Esophagus squamous epithelium (tissue), 5 donors: ENCODE measurements at places on chromosomes 7 and 10.

GRCh38 chr7:75879771-75880184 is 944 bp downstream of the RHBDD2 start:
- no peak for DNase-seq

DNA sequence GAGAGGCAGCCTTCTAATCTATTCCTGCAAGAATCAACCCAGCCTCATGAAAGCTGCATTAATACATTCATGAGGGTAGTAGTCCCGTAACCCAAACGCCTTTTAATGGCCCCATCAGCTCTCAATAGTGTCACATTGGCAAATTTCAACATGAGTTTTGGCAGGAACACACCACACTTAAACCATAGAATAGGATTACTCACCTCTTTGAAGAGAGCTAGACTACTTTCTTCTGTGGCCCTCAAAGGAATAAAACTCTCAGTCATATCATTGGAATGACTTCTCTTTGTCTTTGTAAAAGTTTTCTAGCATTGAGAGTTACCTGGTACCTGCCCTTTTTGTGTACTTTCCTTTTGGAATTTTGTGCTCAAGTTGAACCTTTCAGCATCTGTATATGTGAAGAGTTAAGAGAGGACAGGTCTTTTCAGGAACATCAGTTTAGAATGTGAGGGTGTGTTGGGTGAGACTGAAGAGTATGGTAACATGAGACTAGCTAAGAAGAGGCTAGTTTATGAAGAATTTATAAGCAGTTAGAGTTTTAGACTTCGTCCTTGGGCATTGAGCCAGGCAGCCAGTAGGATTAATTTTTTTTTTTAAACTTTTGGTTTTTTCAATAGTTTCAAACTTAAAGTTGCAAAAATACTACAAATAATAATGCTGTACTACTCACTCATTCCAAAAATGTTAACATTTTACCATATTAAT is 92.6 kb downstream of the MLLT10 start:
- no peak for DNase-seq

GRCh38 chr10:42476101-42476500 is 162.3 kb downstream of the ZNF33B start:
- DNase-seq: no peak

DNA sequence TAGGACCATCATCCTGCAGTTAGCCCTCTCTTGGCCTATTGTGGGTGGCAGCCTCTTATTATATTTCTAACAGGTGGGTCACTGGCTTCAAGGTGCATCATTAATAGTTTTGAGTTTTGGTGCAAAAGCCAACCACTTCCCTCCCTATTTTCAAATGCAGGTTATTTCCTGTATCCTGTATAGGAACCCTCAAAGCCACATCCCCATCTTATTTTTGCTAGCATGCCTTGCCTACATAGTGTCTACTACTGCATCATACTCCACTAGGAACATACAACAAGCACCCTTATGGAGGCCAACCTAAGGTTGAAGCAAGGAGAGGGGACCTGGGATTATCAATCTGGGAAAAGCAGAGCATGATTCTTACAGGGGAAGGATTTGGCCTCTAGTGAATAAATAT is 264.4 kb downstream of the BBS9 start:
- no peak for DNase-seq

- DNase-seq: no peak
Observed at GRCh38 chr10:8498881-8499280, 444.4 kb downstream of the GATA3 start.

- no peak for DNase-seq
Observed at GRCh38 chr7:121558288-121558687, 162.2 kb upstream of the FAM3C start.

DNA sequence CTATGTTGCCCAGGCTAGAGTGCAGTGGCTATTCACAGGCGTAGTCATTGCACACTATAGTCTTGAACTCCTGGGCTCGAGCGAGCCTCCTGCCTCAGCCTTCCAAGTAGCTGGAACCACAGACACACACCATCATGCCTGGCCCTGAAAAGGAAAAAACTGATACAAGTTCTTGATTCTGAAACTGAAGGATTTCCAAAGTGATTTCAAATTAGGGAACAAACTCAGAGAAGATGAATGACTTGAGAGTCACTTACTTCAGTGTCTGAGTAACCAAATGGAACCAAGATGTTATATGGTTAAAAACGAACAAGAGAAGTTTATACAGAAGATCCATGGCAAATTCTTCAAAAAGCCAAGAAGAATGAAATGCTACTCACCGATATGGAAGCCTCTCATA is 14.4 kb downstream of the CWF19L1 start:
- DNase-seq: no peak

- DNase-seq: no peak
Observed at GRCh38 chr7:2603044-2603965, 28.5 kb upstream of the TTYH3 start.

- no peak for DNase-seq
Observed at GRCh38 chr10:4270116-4270515, 485.1 kb upstream of the KLF6 start.

DNA sequence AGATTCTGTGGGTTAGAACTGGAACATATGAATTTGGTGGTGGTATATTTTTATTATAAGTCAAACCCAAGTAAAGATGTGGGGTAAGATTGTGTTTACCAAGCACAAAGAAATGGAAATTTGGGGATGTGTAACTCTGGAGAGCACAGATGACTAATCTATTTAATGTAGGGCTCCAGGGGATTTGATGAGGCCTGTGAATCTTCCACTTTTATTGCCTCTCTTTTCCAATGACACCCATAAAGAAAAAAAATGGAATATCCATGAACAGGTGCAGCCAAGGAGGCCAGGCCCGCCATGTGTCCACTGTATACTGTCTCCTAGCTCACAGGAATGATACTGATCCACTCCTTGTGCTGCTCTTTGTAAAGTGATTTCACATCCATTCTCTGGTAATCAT is 2.8 kb downstream of the SRGN start:
- no peak for DNase-seq

GRCh38 chr10:106179430-106179829 is 985.1 kb downstream of the SORCS1 start:
- no peak for DNase-seq

DNA sequence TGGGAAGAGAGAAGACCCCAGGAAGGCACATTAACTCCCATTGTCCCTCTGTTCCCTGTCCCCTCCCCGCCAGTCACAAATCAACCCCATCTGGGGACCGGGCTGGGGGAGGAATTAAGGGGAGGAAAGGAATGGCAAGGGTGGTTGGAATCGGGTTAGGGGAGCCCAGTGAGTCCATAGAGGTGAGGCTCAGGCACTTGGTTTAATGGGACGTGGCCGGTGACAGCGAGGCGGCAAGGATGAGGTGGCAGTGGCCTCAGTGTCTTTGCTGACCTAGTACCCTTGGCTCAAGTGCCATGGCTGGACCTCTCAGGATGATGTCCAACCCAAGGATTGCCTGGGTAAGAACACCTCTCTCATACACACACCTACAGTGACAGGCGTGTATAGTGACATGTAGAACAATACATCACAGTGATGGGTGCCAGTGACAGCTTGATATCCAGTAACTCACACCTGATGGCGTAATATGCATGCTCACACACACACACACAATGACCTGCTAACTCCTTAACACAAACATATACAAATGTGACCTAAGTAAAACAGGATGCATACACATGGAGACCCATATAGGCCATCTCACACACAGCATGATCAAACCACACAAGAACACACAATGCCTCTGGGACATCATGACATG is 12.3 kb downstream of the KCNIP2 start:
- no peak for DNase-seq

GRCh38 chr10:13067431-13067830 is 32.5 kb upstream of the OPTN start:
- DNase-seq: no peak

DNA sequence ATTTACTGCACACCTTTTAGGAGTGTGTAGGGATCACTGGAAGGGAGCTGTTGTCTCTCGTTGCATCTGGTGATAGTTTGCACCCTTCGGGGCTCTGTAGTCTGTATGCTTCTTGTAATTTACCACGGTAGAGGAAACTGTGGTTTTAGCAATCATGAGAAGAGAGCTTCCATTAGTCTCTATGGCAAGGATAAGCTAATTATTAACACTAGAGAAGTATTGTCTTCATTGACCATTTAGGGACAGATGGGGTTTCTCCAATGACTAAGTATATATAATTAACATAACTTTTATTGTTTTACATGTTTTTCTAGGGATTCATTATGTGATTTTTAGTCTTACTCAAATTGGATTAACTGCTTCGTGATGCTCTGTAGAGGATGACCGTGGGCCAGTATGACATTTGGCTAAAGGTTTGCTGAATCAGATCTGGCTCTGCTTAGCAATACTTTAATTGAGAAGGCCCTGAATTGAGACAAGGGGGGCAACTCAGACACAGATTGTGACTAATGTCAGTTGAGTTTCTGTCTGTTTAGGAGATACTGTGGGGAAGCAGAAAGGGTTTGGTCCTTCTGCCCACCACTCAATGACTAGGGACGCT is 8.7 kb downstream of the SLC18A2 start:
- no peak for DNase-seq

- no peak for DNase-seq
Observed at GRCh38 chr10:129934196-129934925, 29.7 kb downstream of the EBF3 start.

- no peak for DNase-seq
Observed at GRCh38 chr10:106252541-106252940, 912.0 kb downstream of the SORCS1 start.

DNA sequence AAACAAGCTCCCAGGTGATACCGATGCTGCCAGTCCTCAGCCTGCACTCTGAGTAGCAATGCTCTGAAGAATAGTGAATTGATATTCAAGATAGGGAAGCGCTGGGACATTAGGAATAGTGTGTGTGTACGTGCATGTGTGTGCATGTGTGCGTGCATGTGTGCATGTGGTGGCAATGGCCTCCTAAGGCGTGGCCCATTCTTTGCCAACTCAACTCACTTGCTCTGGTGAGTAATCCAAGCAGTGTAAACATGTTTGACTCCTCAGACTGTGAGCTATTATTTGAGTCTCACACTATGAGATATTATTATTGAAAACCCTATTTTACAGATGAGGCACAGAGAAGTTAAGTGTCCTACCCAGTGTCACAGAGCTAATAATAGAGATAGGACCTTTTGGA is 186.6 kb downstream of the RAB11FIP2 start:
- no peak for DNase-seq

GRCh38 chr10:306007-306674 is 170.9 kb downstream of the ZMYND11 start:
- no peak for DNase-seq

DNA sequence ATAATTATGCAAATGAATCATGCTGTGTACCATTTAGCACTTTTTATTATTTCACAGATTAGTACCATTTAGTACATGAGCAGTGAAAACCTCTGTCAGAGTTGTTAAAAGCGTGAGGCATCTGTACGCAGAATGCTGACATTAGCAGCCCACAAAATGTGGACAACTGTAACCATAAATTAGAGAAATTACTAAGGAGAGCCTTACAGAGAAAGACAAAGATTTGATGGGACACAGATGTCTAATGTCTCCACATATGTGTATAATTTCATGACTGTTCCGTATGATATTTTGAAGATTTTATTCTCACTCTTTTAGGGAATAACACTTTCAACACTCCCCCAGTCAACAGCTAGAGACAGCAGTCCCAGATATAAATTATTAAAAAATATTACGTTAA is 414.0 kb upstream of the ANKRD30A start:
- no peak for DNase-seq

DNA sequence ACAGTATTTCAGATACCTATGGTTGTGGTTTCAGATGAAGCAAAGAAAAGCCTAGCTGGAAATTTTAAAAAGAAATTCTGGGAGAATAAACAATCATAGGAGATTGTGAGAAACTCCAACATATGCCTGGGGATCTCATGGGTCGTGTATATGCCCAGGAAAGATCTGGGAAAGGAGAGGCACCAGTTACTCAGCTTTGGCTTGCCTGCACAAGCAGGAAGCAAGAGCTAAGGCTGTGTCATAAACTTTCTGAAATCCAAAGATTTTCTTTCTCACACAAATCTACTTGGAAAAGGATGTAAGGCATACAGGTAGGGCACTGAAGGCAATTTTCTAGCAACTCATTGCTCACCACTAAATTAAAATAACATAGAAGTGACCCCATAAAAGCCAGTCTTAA is 373.6 kb downstream of the CDC14C start:
- DNase-seq: no peak

DNA sequence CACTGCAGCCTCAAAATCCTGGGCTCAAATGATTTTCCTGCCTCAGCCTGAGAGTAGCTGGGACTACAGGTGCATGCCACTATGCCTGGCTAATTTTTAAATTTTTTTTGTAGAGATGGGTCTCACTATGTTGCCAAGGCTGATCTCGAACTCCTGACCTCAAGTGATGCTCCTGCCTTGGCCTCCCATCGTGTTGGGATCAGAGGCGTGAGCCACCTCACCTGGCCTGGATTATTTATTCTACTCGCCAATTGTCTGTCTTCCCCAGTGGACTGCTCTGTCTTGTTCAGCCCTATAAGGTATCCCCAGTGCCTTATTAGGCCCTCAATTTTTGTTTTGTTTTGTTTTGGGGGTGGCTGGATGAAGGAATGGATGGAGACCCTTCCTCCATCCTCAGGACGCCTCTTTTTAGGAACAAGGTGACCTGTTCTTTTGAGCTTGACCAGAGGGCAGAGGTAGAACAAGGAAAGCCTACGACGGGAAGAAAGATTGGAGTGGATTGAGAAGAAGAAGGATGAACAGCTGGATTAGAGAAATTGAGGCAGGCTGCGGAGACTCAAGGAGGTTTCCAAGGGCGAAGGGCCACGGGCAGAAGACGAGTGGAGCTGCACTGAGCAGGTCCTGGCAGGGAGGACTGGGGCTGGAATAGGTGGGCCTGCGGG is 541 bp upstream of the DENND10 start:
- DNase-seq: no peak

GRCh38 chr10:27490807-27491206 is 13.3 kb upstream of the RAB18 start:
- no peak for DNase-seq

DNA sequence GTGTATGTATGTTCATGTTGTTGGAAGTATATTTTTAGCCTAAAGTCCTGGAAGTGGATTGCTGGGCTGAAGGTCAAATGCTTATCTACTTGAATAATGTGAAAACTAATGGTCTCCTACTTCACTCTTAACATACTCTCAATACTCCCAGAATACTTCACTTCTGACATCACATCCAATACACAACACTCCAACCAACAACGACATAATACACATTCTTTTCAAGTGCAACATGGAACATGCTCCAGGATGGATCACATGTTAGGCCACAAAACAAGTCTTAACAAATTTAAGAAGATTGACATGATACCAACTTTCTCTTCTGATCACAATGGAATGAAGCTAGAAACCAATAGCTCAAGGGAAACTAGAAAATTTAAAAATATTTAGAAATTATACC is 126.9 kb upstream of the ADCY1 start:
- DNase-seq: no peak

GRCh38 chr10:49700997-49701396 is 21.5 kb downstream of the C10orf53 start:
- no peak for DNase-seq

- no peak for DNase-seq
Observed at GRCh38 chr10:101354328-101355071, 535 bp downstream of the BTRC start.

GRCh38 chr10:116671274-116671926 is 50.6 kb downstream of the PNLIPRP2 start:
- no peak for DNase-seq

GRCh38 chr10:78336402-78336791 is 302.7 kb downstream of the RPS24 start:
- DNase-seq: no peak

- no peak for DNase-seq
Observed at GRCh38 chr7:2616387-2617324, 15.1 kb upstream of the TTYH3 start.

- no peak for DNase-seq
Observed at GRCh38 chr7:16484453-16485158, 19.1 kb upstream of the SOSTDC1 start.
